ENCODE measurements at places on chromosomes 7 and 10.

GRCh38 chr10:131832056-131832685 is 68.6 kb upstream of the PPP2R2D start:
- DNase-seq: no peak

DNA sequence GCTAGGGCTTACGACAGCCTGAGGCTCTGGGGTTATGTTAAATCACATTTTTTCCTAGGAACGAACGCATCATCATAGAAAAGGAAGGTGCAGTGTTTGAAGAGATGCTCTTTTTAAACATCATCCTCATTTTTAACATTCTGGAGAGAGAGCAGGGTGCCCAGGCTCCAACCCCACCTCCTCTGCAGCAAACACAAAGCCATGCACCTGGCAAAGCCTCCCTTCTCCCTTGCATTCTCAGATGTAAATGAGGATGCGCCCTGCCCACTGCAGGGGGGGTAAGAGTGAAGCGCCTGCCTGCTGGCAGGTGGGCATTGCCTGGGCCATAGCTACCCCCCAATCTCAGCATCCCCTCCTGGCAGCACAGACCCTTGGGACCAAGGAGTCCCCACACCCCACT is 92.4 kb downstream of the PTPRN2 start:
- peak; percentile 73 for DNase-seq

DNA sequence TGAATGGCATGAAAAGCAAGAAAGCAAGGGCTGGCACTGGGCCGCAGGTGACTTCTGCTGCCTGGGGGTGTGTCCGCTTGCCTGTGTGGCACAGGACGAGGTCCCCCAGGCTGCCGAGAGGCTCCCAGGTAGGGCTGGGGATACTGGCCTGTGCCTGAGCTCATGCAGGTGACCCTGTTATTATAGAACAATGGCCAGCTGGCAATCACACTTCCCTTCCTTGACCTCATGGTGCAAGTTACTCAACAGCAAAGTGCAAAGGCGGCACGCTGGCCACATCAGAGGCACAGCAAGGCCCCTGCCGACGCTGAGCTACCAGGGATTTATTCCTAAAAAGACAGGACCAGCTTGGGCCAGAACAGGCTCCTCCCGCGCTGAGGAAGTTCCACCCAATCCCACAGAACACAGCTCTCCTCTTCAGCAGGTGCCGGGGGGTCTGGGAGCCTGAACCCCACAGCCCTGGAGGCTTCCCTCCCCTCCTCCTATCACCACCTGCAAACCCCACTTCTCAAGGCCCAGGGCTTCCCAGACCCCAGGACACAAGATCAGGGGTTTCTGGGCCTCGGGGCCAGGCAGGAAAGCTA is 1.4 kb upstream of the ADAM8 start:
- no peak for DNase-seq

GRCh38 chr7:36344622-36345021 is 45.0 kb upstream of the ANLN start:
- no peak for DNase-seq

DNA sequence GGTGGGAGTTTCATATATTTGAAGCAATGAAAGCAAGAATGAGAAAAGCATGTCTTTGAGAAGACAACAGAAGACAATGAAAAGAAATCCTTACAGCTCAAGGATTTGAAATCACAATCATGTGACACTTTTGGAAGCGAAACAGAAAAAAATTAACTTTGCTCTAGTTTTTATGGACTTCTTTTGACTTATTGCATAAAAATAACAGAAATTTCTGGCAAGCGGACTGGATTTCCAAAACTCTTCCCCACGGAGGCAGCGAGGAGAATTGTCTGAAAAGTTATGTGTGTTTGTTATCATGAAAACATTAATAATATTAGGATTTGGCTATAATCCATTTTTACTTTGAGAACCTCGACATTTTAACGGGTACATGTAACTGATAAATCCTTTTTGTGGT is 223.3 kb downstream of the LRMDA start:
- DNase-seq: no peak

DNA sequence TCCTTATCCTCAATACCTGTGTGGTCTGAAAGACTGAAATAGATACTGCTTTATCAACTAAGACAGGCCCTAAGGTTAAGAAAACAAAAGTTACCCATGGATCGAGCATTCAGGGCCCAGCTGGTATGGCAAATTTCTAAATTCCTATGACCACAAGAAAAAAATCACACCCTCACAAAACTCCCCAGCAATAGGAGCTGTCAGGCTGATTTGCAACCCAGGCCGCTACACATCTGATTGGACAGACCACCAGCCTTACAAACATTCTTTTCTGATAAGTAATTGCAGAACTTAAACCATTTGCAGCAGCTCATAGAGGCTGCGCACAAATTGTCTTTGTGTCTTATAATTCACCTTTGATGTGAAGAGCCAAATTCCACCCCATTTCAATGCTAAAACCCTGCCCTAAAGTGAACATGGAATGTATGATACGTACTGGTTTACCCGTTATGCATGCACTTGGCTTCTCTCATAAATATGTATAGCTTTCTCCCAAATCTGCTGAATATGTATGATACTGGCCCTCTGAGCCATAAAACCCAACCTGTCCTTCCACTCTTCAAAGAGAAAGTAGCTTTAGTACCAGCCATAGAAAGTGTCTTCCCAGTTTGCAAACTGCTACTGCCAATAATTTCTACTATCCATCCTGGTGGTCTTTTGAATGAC is 842.5 kb downstream of the GRID1 start:
- DNase-seq: no peak

Data from COR-L47 (cell line).